Lung (tissue), 17 donors: ENCODE measurements at places on chromosomes 3 and 15. TPM values are rescaled to one million over a fixed set of nuclear protein-coding genes. Genes with fewer than 3 reads are reported as not detected.

GRCh38 chr3:169811631-169812331, 889 bp upstream of the LRRIQ4 start:
- H3K27ac ChIP-seq: peak overlapping the region; percentile 42
- H3K36me3 ChIP-seq: no peaks in the 10 kb centered on the region
- peak overlapping the region; percentile 40 for H3K4me3 ChIP-seq

DNA sequence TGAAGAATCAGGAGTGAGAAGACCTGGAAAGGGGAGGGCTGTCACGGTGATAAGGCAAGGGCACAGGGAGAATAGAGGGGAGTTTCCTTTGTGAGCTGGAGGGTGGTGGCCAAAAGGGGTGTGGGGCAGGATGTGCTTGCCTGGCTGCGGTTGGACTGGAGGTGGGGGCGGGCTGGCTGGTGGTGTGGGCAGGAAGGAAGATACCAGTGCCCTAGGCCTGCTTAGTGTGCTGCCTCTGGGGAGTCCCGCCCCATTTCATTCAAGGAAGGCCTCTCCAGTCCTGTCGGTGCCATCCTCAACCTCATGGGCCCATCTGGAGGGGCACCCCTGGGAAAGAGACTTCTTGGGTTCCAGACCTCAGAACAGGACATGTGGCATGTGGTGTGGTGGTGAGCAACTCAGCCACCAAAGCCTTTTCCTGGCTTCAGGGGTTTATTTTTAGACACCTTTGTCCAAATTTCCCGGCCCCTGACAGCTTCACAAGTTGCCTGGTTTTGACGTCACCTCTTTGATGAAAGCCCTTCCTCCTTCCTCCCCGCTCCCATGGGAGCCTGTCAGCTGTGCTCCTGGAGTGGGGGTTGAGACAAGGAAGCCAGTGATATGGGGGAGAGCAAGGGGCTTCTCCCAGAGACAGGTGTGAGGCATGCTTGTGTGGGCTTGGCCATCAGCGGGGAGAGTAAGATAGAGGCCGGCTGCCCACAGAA, 15.6 kb downstream of the TEX264 start:
- H3K4me3 ChIP-seq: no peak overlapping the region
- H3K27me3 ChIP-seq: no peaks in the 10 kb centered on the region

DNA sequence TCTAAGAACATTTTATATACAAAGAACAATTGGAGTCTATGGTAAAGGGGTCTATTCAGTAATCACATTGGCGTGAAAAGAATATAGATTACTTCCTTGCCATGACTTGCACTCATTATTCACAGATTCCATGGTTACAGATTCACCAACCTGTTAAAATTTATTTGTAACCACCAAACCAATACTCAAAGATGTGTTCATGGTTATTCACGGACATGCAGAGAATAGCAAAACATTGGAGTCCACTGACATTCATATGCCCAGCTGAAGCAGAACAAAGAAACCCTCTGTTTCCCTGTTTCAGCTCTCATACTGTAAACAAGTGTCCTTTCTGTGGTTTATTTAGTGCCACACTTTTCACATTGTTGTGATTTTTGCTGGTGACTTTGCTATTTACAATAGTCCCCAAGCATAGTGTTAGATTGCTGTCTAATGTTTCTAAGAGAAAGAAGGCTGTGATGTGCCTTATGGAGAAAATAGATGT, 185.8 kb upstream of the TTC14 start:
- H3K4me1 ChIP-seq: no peaks in the 10 kb centered on the region
- H3K27ac ChIP-seq: no peak overlapping the region
- H3K4me3 ChIP-seq: no peak overlapping the region
- H3K27me3 ChIP-seq: no peaks in the 10 kb centered on the region
- H3K36me3 ChIP-seq: no peaks in the 10 kb centered on the region

DNA sequence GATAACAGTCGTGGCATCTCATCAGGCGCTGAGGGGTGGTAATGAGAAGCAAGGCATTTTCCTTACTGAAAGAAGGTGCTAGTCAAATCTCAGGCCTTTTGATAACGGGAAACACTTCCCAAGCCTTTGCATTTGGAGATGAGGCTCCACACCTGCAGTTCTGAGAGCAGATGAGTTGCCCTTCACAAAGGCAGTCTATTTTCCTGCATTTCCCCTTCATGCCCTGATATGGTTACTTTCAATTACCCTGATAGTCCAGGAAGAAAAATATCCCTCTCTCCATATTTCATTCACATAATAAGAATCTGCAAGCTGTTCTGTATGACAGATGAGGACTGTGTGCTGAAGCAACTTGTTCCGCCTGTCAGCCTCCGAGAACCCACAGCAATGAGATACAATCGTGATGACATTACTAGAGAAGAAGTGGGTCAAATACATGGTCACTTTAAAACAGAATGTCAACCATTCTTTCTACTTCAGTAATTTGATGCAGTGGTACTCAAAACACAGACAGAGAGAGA, 25.0 kb downstream of the FHIT start:
- H3K27me3 ChIP-seq: no peaks in the 10 kb centered on the region
- no peaks in the 10 kb centered on the region for H3K36me3 ChIP-seq
- no peak overlapping the region for H3K4me3 ChIP-seq
- DNase-seq: no peak
- H3K4me1 ChIP-seq: peaks cover 5% of the 10 kb centered on the region

DNA sequence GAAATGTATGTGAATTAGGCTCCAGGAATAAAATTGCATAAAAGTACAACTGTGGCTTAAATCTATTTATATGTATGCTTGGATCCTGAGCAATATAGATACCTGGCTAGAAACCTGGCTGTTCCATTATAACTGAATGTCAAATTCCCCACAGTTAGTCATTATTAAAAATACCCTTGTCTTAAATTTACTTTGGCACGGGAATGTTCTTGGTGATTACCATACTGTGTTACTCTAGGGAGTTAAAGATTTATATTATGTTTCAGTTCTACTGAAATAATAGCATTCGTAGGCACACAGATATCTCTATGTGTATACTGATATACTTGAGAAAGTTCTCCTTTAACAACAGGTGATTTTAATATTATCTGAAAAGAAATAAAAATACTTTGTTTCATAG, 394.1 kb downstream of the PTPRG start:
- H3K4me3 ChIP-seq: no peak overlapping the region
- H3K36me3 ChIP-seq: no peaks in the 10 kb centered on the region
- no peak overlapping the region for H3K27ac ChIP-seq
- no peaks in the 10 kb centered on the region for H3K4me1 ChIP-seq
- no peaks in the 10 kb centered on the region for H3K27me3 ChIP-seq

- DNase-seq: peak; percentile 41
- peaks cover 7% of the 10 kb centered on the region for H3K4me1 ChIP-seq
- no peaks in the 10 kb centered on the region for H3K36me3 ChIP-seq
- H3K27ac ChIP-seq: no peak overlapping the region
- no peak overlapping the region for H3K4me3 ChIP-seq
Measured at GRCh38 chr3:168322941-168323340, 227.2 kb upstream of the GOLIM4 start.

GRCh38 chr15:34014556-34014955, 24.4 kb downstream of the AVEN start:
- peaks cover 2% of the 10 kb centered on the region for H3K36me3 ChIP-seq
- no peak overlapping the region for H3K4me3 ChIP-seq
- no peak overlapping the region for H3K27ac ChIP-seq
- no peak for DNase-seq

- no peak for DNase-seq
- no peak overlapping the region for H3K4me3 ChIP-seq
- H3K27ac ChIP-seq: no peak overlapping the region
- no peaks in the 10 kb centered on the region for H3K27me3 ChIP-seq
Measured at GRCh38 chr15:87207990-87208580, 1048.5 kb downstream of the NTRK3 start.

DNA sequence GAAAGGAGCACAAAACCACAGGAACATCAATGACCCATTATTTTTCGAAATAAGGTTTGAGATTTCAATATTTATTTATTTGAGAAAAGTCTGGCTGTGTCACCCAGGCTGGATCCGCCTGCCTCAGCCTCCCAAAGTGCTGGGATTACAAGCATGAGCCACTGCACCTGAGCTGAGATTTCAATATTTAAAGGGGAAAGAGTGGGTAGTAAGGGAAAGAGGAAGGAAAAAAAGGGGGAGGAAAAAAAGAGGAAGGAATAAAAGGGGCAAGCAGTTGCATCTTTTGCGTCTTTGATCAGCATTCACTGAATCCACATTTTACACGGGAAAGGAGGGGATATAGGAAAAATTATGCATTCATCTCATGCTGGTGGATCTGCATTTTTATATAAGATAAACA, 47.4 kb downstream of the ERICH6 start:
- no peak overlapping the region for H3K27ac ChIP-seq
- H3K27me3 ChIP-seq: no peaks in the 10 kb centered on the region
- H3K4me3 ChIP-seq: no peak overlapping the region
- DNase-seq: no peak
- no peaks in the 10 kb centered on the region for H3K36me3 ChIP-seq
- H3K4me1 ChIP-seq: no peaks in the 10 kb centered on the region

- peaks cover 4% of the 10 kb centered on the region for H3K36me3 ChIP-seq
- H3K4me1 ChIP-seq: no peaks in the 10 kb centered on the region
- no peak for DNase-seq
- no peak overlapping the region for H3K27ac ChIP-seq
- H3K27me3 ChIP-seq: no peaks in the 10 kb centered on the region
Measured at GRCh38 chr15:62799037-62799436, 243.5 kb upstream of the TPM1 start.

GRCh38 chr15:92466834-92467233, 73.2 kb downstream of the ST8SIA2 start:
- H3K27ac ChIP-seq: no peak overlapping the region
- no peak overlapping the region for H3K4me3 ChIP-seq
- no peaks in the 10 kb centered on the region for H3K4me1 ChIP-seq

DNA sequence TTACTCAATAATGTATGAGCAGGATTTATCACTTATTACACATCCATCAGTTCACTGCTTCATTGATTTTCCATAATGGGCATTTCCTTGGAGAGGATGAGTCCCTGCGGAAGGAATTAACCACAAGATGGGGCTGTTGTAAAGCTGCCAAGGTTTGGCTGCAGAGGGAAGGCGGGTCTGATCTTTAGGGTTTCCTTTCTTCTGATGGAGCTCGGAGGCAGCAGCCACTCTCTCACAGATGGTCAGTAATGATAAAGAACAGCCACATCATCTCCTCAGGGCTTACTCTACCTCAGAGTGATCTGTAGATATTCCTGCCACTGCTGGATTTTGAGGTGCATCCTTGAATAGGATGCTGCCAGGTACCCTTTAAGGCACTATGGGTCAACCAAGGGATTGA, 115.2 kb downstream of the USP13 start:
- H3K4me1 ChIP-seq: no peaks in the 10 kb centered on the region
- H3K36me3 ChIP-seq: peaks cover 18% of the 10 kb centered on the region
- H3K4me3 ChIP-seq: no peak overlapping the region
- H3K27me3 ChIP-seq: no peaks in the 10 kb centered on the region
- DNase-seq: peak; percentile 27

GRCh38 chr3:46675843-46676567, 17.5 kb downstream of the ALS2CL start:
- DNase-seq: peak; percentile 9
- H3K4me3 ChIP-seq: no peak overlapping the region
- H3K27me3 ChIP-seq: no peaks in the 10 kb centered on the region
- no peaks in the 10 kb centered on the region for H3K36me3 ChIP-seq

- H3K27ac ChIP-seq: no peak overlapping the region
- no peaks in the 10 kb centered on the region for H3K27me3 ChIP-seq
- H3K4me1 ChIP-seq: no peaks in the 10 kb centered on the region
- no peak overlapping the region for H3K4me3 ChIP-seq
- no peaks in the 10 kb centered on the region for H3K36me3 ChIP-seq
Measured at GRCh38 chr3:4814305-4814903, 164.8 kb upstream of the BHLHE40 start.

DNA sequence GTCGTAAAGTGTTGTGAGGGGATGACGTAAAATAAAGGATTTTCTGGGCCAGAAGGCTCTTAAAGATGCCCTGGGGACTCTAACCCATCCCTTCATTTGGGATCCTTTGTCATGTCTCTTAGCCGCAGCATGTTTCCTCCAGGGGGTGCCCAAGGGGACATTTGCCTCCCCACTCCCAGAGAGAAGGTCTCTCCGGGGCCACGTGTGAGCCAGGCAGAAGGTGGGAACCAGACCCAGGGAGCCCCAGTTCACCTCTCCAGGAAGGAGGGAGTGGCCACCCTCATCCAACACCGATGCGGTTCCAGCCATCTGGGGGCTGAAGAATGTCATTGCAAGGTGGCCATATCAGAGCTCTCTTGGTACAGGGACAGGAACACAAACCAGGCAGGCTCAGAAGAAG, 25.2 kb downstream of the ST8SIA2 start:
- H3K27ac ChIP-seq: no peak overlapping the region
- no peak overlapping the region for H3K4me3 ChIP-seq
- H3K27me3 ChIP-seq: no peaks in the 10 kb centered on the region

Gene FAM3D
- 3.2 TPM for total RNA-seq

Gene MCTP2
- total RNA-seq: 34.9 TPM

Gene SUCNR1
- 0.60 TPM for total RNA-seq

Gene SST
- 3.0 TPM for total RNA-seq

Gene UROC1
- 0.21 TPM for total RNA-seq
